Activated T-helper 1 cell treated with anti-CD3 and anti-CD28 coated beads, Interleukin-12 subunit alpha, Interleukin-12 subunit beta, Interleukin-2, Interleukin-4 antibody, amounts not matched to agents 30 ng/mL and 10 ng/mL and 1 ng/mL, durations not matched to agents 14 hours and 24 hours and 36 hours (primary cell): ENCODE measurements at places on chromosomes 3 and 15. TPM values are rescaled to one million over a fixed set of nuclear protein-coding genes. Genes with fewer than 3 reads are reported as not detected.
A peak's percentile ranks its signal among the peaks of the same experiment; 100 is the strongest.

The KCTD6 gene
- total RNA-seq = 7.0 and 8.9 TPM in 2 replicates

The LRTM1 gene
- total RNA-seq = not detected in 2 replicates

DNA sequence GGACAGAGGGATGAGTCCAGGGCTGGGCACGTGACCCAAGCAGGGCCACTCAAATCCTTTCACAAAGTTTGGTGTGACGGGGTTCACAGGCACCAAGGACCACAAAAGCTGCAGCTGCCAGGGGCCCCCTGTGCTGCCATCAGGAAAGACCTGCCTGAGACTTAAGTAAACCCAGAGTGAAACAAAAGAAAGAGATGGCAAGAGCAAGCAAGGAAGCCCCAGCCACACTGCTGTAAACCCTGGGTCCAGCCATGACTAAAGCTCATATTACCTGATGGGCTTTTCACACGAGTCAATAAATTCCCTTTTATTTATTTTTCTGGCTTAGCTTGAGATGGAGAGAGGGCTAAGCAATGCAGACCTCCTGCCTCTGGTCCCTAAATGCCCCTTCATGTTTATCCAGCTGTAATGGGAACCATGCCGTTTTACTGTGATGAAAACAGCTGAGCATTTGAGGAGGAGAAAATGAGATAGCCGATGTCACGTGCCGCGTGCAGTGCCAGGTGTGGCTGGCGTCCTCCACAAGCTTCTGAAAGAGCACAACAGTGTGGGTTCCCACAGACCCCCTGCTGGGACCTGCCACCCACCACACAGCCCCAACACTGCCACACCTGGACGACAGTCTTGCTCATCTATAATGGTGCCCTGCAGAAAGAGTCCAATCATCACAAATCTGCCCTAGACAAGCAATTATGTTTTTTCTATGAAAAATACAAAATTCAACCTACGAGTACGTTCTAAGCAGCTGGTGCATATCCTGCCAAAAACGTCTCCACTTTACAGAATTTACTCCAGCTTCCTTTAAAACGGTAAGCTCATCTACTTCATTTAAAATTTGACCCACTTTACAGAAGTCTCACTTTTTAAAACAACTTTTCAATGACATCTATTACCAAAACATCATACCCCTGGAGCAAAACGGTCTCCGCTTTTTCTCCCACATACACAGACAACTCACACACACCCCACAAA, 34.2 kb downstream of the ADAMTS17 start:
- H3K27ac ChIP-seq = no peak overlapping the region
- H3K4me1 ChIP-seq = no peaks in the 10 kb centered on the region
- H3K27me3 ChIP-seq = no peaks in the 10 kb centered on the region
- H3K36me3 ChIP-seq = no peaks in the 10 kb centered on the region

The GRM2 gene
- total RNA-seq = 0.96 and 1.0 TPM in 2 replicates

DNA sequence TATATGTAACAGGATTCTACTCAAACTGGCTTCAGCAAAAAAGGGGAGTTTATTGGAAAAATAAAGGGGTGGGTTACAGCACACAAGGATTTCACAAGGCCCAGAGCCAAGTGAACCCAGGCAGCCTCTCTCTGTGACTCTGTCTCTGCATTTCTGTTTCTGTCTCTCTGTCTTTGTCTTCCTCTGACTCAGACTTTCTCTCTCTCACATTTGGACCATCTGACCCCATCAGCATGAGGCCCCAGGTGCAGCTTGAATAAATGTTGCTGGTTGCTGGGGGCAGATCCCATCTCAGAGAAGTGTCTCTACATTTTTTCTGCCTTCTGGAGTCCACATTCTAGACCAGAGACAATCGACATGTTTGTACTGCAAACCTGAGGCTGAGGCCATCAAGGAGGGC, 45.0 kb downstream of the RPLP1 start:
- no peaks in the 10 kb centered on the region for H3K27me3 ChIP-seq
- H3K4me1 ChIP-seq = peaks cover 12% of the 10 kb centered on the region
- H3K27ac ChIP-seq = peak overlapping the region; percentile 37
- no peak for DNase-seq

The FETUB gene
- total RNA-seq = not detected in 2 replicates

The VEPH1 gene
- not detected in 2 replicates for total RNA-seq

The FANCD2OS gene
- not detected in 2 replicates for total RNA-seq

The LARP6 gene
- total RNA-seq = 0.44 TPM in 1 of 2 replicates, not detected in the other

- H3K4me1 ChIP-seq = peaks cover 4% of the 10 kb centered on the region
- H3K36me3 ChIP-seq = no peaks in the 10 kb centered on the region
- no peak overlapping the region for H3K4me3 ChIP-seq
- no peak overlapping the region for H3K27ac ChIP-seq
- DNase-seq = no peak
These were observed 57.4 kb downstream of the CDCP1 start for GRCh38 chr3:45088543-45089358.

DNA sequence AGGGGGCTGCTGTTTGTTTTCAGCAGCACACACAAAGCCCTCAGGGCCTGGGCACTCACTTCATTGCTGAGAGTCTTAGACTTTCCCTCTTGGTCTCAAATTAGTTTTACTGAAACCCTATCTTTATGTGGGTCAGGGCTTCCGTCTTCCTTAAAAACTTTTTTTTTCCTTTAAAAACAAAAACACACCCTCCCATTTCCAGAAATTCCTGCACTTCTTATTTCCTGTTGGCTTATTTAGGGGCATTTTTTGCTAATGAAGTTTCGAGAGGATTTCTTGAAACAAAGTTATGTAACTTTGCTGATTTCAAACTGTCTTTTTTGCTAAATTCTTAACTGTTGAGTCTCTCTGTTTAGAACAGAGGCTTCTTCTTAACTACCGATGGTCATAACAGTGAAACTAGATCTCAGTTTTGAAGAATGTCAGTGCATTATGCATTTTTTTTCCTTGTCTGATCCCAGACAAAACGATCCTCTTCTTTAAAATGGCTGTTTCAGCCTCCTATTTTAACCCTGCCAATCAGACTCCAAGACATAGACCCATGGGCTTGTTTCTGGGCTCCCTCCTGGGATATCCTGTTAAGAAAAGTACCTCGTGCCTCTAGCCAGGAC, 23.3 kb downstream of the ANAPC13 start:
- no peak overlapping the region for H3K4me3 ChIP-seq
- DNase-seq = no peak
- H3K27ac ChIP-seq = no peak overlapping the region
- no peaks in the 10 kb centered on the region for H3K36me3 ChIP-seq

GRCh38 chr3:178044320-178044719, 491.9 kb upstream of the KCNMB2 start:
- no peaks in the 10 kb centered on the region for H3K27me3 ChIP-seq
- H3K27ac ChIP-seq = no peak overlapping the region
- no peak overlapping the region for H3K4me3 ChIP-seq
- DNase-seq = no peak
- no peaks in the 10 kb centered on the region for H3K36me3 ChIP-seq
- H3K4me1 ChIP-seq = no peaks in the 10 kb centered on the region

The C3orf52 gene
- 12.4 and 12.8 TPM in 2 replicates for total RNA-seq

- H3K27ac ChIP-seq = no peak overlapping the region
- H3K4me1 ChIP-seq = no peaks in the 10 kb centered on the region
- no peak overlapping the region for H3K4me3 ChIP-seq
- no peaks in the 10 kb centered on the region for H3K27me3 ChIP-seq
- H3K36me3 ChIP-seq = no peaks in the 10 kb centered on the region
- DNase-seq = no peak
These were observed 59.8 kb upstream of the UNC13C start for GRCh38 chr15:53918180-53919079.

DNA sequence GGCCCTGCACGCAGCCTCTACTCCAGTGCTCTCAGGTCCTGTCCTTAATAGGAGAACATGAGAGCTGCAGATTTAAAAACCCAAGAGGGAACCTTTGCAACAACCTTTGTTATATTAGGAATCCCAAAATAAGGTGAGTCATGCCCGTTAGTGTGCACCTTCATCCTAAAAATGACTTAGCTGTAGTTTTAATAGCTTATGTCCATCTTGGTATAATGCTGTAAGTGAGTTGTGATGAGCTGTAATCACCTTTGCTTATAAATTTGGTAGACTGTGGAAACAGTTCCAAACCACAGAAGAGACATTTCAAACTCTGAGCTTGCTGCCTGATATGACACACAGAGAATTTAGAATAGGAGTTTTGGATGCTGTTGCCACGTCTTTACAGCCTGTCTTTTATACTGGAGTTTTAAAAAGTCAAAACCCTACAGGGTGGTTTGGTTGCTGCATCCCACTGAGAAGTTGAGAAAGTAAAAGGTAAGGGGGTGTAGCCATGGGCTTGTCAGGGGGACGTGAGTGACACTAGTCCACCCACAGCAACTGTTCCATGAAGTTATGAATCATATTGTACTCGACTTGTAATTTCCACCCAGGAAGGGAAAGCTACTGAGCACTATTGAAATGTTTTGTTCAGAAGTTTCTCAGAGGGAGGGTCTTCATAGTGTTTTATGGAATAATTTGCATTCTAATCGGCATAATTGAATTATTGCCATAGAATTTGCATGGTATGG, 27.4 kb upstream of the CD47 start:
- H3K4me3 ChIP-seq = no peak overlapping the region
- no peak for DNase-seq
- peaks cover 29% of the 10 kb centered on the region for H3K4me1 ChIP-seq
- peak overlapping the region; percentile 11 for H3K27ac ChIP-seq

The PRTG gene
- total RNA-seq = not detected in 2 replicates

DNA sequence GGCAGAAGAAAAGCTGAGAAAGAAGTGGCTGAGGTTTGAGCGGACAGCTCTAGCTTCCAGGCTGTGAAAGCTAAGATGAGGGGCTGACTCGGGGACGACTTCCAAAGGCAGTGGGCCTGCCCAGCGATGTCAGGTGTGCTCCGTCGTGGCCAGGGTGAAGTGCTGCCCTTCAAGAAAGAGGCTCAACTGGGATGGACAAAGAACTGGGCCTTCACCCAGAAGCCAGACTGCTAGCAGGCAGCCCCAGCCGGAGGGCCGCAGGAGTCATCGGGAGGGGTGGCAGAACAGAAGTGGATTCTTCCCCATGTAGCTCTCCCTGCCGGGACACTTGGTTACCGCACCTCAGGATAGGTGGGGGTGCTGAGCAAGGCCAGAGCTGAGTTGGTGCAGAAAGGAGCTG, 13.1 kb upstream of the SEC13 start:
- H3K27me3 ChIP-seq = peaks cover 10% of the 10 kb centered on the region
- H3K36me3 ChIP-seq = no peaks in the 10 kb centered on the region
- H3K4me3 ChIP-seq = no peak overlapping the region
- H3K4me1 ChIP-seq = no peaks in the 10 kb centered on the region
- no peak for DNase-seq

- H3K36me3 ChIP-seq = no peaks in the 10 kb centered on the region
- no peaks in the 10 kb centered on the region for H3K4me1 ChIP-seq
- H3K27ac ChIP-seq = no peak overlapping the region
- H3K27me3 ChIP-seq = peaks cover 9% of the 10 kb centered on the region
These were observed 44.1 kb upstream of the PFN2 start for GRCh38 chr3:150014782-150015181.

DNA sequence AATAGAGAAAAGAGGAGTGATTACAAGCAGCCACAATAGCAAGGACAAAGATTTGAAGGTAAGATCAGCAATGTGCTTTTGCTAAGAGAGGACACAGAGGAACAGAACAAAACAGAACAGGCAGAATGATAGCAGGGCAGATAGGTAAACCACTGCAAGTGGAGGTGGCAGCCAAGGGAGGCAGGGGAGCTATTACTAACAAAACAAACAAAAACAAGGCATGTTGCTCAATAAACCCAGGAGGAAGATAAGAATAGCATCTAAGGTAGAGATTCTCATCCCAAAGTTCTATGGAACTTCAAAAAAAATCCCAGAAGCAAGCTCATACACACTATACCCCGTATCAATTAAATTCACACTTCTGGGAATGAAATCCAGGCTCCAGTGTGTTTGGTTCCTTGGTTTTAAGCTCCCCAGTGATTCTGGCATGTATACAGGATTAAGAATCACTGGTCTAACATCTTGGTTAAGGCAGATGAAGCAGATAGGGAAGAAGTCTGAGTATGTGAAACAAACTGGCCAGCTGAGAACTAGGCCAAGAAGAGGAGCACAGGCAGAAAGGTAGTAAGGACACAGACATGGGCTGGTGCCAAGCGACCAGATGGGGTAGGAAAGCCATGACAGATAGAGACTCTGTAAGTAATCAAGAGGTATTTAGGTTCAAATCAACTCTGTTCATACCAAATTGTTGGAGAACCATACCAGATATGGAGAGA, 189.2 kb downstream of the DTWD1 start:
- no peak for DNase-seq
- H3K27me3 ChIP-seq = peaks cover 5% of the 10 kb centered on the region
- no peak overlapping the region for H3K4me3 ChIP-seq

The MST1 gene
- total RNA-seq = 6.5 and 8.2 TPM in 2 replicates

DNA sequence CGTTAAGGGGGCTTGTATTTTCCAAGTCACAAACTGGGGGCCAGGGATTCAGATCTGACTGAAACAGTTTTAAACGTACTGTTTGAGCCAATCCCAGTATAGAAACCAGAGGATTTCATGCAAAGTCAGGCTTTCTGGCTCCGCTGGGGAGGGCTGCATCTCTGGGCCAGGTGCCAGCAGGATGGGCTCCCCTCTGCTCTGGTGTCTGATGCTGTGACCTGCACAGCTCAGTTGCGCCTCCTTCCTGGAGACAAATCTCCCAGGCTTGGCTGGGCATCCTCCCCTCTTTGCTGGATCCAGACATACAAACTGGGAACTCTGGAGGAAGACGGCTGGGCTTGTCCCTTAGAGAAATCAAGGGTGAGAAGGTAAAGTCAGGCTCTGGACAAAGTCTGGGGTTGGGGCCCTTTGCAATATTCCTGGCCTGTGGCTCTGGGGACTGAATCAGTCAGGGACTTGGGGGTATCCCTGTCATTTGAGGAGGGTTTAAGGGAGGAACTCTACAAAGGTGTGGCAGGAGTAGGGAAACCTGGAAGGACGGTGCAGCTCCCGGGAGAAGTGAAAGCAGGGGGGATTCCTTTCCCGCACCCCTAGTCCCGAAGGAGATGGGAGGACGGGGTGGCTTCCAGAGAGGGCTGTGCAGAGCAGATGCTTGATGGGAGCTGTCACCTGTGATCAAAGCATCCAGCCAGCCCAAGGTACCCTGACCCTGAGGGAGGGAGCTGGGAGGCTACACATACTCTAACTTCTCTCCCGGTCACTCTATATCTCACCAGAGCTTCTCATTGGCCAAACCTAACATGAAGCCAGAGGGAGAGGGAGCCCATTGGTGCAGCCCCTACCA, 114.8 kb upstream of the ATP2B2 start:
- H3K4me1 ChIP-seq = no peaks in the 10 kb centered on the region
- no peak for DNase-seq
- H3K27ac ChIP-seq = no peak overlapping the region
- no peaks in the 10 kb centered on the region for H3K36me3 ChIP-seq
- peaks cover 14% of the 10 kb centered on the region for H3K27me3 ChIP-seq
